ENCODE measurements at places on chromosomes 16 and 17.

- peak; percentile 71 for DNase-seq
Measured at GRCh38 chr17:29807520-29808361, 122.3 kb downstream of the SSH2 start.

- no peak for DNase-seq
Measured at GRCh38 chr17:21089933-21090901, 36.5 kb upstream of the DHRS7B start.

GRCh38 chr17:13958773-13959172 lies 110.5 kb upstream of the COX10 start:
- no peak for DNase-seq

GRCh38 chr16:1309888-1310831 lies 724 bp downstream of the UBE2I start:
- peak; percentile 75 for DNase-seq

DNA sequence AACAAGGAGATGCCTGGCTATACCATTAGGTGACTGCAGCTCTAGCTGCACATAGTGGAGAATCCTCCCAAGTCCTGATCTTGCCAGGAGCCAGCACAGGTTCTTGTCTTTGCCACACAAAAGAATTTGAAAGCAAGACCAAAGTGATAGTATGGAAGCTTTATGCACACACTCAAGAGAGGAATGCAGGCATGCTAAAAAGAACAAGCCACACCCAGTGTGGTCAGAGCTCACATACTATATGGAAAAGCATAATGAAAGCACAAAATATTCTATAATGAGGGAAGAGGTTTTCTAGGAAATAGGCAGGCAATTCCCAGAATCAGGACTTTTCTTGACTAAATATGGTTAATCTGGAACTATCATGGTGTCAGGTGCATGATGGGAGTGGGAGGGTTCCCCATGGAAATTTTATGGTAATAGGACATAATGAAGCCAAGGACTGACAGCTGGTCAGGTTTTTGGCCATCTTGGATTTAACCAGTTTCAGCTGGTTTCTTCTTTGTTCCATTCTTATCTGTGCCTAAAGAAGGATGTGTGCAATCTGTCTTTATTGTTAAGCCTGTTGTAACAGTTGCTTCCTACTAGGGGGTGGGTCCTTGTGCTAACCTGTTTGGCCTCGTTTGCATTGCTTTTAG lies 171.6 kb downstream of the ZNF18 start:
- DNase-seq: no peak

DNA sequence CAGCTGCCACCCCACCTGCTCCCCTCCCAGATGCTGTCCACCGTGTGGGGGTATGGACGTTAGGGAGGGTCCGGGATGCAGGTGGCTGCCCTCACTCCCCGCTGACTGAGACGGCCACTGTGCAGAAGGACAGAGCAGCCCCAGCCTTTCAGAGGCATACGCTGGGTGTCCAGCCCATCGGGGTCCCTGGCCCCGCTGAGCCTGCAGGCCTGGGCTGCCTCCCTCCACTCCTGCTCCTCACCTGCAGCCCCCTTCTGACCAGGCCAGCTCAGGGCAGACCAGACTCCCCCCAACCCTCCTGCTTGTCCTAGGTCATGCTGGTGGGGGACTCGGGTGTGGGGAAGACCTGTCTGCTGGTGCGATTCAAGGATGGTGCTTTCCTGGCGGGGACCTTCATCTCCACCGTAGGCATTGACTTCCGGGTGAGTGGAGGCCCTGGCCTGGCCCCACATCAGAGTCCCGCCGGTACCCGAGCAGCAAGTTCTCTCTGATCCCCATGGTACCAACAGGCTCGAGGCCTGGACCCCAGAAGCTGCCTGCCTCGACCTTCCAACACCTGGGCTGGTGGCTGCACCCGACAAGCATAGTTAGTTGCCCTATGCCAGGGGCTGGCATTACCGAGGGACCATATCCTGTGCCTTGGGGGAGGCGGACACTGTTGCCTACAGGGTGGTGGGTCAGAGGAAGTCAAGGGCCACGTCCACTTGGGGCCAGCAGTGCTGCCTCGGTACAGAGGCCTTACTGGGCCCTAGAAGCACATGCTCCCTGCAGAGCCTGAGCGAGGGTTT lies 1.4 kb downstream of the RAB26 start:
- DNase-seq: no peak

- DNase-seq: no peak
Measured at GRCh38 chr16:88632587-88632930, 5.8 kb upstream of the IL17C start.

GRCh38 chr17:70653850-70654249 lies 484.5 kb downstream of the KCNJ2 start:
- no peak for DNase-seq

DNA sequence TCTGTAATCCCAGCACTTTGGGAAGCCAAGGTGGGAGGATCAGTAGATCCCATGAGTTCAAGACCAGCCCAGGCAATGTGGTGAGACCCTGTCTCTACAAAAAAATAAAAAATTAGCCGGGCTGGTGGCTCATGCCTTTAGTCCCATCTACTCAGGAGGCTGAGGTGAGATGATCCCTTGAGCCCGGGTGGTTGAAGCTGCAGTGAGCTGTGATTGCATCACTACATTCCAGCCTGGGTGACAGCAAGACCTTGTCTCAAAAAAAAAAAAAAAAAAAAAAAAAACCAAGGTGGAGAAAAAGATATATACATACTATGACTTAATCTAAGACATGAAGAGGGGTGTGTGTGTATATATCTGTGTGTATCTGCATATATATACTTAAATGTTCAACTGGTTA lies 26.7 kb downstream of the BBS2 start:
- DNase-seq: no peak

DNA sequence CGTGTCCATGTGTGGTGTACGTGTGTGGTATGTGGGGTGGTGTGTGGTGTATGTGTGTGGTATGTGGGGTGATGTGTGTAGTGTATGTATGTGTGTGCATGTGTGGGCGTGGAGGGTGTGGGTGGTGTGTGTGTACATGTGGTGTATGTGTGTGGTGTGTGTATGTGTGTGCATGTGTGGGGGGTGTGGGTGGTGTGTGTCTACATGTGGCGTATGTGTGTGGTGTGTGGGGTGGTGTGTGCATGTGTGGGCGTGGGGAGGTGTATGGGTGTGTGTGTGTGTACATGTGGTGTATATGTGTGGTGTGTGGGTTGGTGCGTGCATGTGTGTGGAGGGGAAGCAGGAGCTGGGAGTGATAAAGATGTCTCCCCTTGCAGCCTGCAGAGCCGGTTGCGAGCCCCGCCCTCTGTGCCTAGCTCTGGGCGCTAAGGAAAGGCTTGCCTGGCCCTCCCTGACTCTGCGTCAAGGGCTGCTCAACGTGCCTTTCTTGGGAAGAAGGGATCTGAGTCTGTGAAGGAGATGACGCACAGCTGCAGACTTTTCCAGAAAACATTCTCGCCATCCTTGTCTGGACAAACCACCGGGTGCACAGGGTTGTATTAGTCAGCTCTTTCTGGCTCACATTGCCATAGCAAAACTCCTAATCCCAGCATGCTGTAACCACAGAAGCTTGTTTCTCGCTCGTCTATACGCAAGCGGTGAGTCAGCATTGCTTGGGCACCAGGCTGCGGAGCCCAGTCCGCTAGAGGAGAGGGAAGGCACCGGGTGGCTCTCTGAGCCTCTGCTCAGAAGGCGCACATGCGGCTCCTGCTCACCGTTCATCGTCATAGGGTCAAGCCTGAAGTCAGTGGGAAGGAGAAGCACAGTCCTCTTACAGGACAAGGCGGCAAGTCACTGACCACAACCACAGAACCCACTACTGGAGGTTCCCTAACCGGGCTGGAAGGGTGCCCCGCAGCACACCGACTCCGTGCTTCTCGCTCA lies 2.0 kb upstream of the CD300H start:
- DNase-seq: peak; percentile 44

DNA sequence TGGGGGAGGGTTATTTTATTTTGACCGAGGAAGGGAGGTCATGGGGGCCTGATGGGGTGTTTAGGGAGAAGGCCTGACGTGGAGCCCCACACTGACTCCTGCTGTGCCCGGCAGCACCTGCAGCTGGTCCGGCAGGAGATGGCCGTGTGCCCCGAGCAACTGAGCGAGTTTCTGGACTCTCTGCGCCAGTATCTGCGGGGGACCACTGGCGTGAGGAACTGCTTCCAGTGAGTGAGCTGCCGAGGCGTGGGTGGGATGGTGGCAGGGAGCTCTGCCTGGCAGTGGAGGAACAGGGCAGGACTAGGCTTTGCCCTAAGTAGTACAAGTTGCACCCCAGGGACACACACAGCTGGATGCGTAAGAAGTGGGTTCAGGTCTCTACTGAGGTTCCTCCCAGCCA lies 30.0 kb downstream of the NECAB2 start:
- DNase-seq: no peak

DNA sequence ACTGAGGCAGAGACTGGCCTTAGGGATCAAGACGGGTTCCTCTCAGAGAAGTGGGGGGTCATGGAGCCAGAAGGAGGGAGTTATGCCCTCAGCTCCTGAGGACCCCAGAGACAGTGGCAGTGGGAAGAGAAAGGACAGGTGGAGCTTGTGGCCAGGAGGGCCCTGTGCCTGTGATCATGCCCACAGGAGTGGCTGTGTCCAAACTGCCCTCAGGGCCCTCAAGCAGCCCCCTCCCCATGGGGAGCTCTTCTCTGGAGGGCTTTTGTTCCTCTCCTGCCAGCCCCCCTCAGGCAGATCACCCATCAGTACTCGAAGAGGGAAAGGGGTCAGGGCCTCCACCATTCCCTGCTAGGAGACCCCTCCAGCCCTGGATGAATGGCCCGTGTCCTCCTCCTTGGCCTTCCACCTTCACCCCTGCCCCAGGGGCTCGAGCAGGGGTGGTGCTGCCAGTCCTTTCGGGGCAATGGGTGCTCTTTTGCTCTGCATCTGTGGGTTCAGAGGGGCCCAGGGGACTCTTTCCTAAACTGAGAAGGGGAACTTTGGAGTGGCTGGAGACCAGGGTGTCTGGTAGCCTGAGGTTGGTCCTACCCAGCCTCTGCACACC lies 52.7 kb downstream of the BEAN1 start:
- no peak for DNase-seq

GRCh38 chr17:60142872-60143499 lies 6.8 kb upstream of the CA4 start:
- peak; percentile 83 for DNase-seq

- DNase-seq: no peak
Measured at GRCh38 chr17:82912484-82913089, 72.8 kb upstream of the ZNF750 start.

DNA sequence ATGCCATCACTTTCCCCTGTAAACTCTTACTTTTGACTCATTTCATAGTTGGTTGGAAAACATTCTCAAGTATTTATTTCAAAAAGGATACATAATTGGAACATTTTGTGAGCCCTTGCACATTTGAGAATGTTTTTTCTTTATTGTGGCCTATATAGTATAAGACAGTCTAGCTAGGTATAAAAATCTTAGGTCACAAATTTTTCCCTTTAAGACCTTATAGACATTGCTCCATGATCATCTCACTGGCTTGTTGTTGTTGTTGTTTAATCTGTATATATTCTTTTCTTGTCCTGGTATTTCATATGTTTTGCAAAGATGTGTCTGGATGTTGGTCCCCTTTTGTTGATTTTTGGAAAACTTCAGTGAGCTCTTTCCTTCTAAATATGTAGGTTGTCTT lies 194.2 kb downstream of the NTN1 start:
- DNase-seq: no peak

DNA sequence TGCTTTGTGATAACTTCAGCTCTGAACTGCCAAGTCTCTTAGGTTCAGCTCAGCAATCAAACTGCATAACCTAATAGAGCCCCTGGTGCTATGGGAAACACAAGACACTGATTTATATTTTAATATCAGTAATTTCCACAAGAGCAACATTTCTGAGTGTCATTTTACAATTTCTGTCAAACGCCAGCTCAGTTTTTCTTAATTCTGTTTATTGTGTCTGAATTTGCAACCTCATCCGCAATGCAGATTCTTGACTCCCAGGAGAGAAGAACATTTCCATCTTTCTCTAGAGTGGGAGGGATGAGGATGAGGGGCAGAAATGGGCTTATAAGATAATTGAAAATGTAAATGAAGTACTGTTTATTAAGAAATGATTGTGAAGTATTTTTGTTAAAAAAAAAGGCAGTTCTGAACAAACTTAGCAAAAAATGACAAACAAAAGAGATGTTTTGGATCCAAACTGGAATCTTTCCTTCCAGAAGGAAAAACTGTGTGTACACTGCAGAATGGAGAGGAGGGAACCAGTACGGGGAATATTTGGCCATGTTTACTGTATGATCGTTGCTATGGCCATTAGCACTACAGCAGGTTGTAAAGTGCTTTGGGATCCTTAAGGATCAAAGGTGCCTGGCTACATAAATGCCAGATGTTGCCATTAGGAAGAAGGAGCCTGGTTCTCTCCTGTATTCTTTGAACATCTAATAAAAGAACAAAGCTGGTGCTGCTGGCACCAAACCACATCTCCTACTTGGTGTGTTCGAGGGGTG lies 7.4 kb upstream of the PMFBP1 start:
- DNase-seq: no peak

DNA sequence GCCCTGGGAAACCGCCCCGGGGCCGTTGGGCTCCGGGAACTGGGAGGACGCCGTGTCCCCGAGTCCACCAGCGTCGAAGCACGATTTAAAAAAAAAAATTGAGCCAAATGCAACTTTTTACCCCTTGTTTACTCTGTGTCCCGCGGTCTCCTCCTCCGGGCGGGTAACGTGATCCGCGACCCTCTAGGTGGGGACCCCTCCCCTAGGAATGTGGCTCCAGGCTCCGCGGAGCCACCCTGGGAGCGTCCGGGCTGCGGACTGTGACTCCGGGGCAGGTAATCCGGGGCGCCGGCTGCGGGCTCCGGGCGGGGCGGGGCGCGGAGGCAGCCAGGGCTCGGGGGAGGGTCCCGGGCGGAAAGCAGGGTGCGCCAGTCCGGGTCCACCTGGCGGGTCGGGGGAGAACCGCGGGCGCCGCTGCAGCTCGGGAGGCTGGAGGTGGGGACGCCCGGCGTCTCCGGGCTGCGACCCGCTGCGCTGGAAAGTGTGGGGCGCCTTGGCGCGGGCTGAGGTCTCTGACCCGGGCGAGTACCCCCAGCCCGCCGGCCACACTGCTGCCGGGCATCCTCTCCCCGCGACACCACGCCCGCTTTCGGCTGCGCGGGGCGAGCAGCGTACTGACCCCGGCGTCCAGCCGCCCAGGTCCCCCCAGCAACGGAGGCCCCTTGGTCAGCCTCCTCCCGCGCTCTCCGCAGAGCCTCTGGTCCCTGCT lies 852 bp upstream of the HELZ start:
- peak; percentile 79 for DNase-seq

DNA sequence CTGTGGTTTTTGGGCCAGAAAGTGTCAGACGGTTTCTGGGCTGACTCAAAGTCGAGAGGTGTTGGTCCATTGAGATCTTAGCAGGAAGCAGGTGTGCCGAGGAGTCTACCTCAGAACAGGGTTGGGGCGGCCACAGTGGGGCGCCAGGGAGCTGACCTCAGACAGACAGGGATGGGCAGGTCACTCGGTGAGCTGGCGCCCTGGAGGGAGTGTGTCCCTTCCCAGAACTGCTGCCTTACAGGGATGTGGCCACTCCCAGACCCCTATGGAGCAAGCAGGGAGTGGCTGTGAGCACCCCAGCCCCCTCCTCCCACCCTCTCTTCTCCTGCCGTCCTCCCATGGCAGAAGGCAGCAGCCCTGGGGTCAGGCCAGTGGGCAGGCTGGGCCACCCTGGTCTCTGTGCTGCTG lies 14.0 kb upstream of the DPEP1 start:
- peak; percentile 54 for DNase-seq

Measured in activated T-cell treated with anti-CD3 and anti-CD28 coated beads, Interleukin-2, amount 50 U/mL, for 72 hours (primary cell).